ENCODE measurements at places on chromosomes 4 and X. TPM values are rescaled to one million over a fixed set of nuclear protein-coding genes. Genes with fewer than 3 reads are reported as not detected.

- DNase-seq = no peak
Observed at GRCh38 chrX:148681605-148682004, 181.2 kb downstream of the AFF2 start.

GRCh38 chr4:93730760-93731159 lies 97.8 kb upstream of the ATOH1 start:
- no peak for DNase-seq

DNA sequence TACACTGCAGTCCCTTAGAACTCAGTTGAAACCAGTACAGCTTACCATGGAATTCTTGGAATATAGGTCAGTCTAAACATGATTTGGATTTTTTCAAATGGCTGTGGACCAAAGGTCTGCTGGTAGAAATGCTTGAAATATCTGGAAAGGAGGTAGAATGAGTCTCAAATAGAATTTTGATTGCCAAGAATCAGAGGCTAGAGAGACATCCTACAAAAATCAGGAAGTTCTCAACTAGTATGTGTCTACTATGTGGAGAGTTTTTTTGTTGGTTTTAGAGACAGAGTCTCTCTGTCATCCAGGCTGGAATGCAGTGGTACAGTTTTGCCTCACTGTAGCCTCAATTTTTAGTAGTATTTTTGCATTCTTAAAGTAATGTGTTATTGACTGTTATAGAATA lies 53.6 kb downstream of the PAQR3 start:
- no peak for DNase-seq

The IL1RAPL1 gene
- not detected for total RNA-seq

- no peak for DNase-seq
Observed at GRCh38 chr4:73705056-73705432, 35.3 kb upstream of the CXCL8 start.

DNA sequence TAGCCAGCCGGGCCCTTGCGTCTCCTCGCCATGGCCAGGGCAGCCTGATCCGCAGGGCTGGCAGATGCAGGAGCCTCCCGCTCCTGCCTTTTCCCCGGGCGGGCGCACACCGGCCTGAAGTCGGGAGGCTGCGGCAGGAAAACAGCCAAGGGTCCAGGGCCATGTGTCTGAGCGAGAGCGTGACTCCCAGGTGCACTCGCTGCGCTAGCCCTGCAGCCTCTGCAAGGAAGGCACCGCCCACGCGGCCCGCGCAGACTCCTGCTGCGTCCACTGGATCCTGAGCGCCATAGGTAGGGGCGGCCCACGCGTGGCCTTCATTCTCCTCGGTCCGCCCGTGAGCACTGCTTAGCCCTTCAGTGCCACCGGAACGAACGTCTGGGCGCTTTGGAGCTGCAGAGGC lies 379.9 kb downstream of the TRAM1L1 start:
- no peak for DNase-seq

- no peak for DNase-seq
Observed at GRCh38 chr4:100875296-100876068, 357.7 kb upstream of the EMCN start.

The HELT gene
- 0.64 TPM for total RNA-seq

DNA sequence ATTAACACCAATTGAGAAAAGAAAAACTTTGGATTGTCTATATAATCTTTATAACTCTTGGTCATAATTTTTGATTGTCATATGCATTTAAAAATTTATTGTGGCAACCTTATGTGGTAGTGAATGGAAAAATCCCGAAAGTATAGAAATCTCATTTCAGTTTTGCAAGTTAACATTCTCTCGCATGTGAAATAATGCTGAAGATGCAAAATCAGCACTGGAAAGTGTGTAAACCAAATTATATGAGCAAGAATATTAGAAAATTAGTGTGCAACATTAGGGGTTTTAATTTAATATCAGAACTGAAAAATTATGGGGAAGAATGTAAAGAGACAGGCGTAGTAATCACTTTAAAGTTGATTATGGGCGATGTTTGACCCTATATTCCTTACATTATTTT lies 1472.8 kb downstream of the PCDH7 start:
- DNase-seq = no peak

- peak; percentile 17 for DNase-seq
Observed at GRCh38 chr4:86089781-86090323, 270.0 kb downstream of the MAPK10 start.

The SMARCA1 gene
- total RNA-seq = 46.9 TPM

- DNase-seq = no peak
Observed at GRCh38 chr4:24533364-24533763, 51.0 kb downstream of the DHX15 start.

The GAGE12J gene
- total RNA-seq = not detected

DNA sequence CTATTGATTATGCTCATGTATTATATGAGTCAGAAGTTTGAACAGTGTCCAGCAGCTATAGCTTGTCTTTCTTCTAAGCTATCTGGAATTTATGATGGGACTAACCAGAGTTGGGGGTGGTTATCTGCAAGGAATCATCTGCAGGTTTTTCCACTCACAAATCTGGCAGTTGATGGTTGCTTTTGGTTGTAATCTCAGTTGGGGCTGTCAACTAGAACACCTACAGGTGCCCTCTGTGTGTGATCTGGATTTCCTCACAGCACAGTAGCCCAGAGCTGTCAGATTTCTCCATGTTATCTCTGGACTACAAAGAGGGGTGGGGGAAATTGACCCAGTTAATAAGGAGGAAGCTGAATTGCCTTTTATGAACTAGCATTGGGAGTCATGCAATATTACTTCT lies 51.4 kb upstream of the MAP9 start:
- no peak for DNase-seq

DNA sequence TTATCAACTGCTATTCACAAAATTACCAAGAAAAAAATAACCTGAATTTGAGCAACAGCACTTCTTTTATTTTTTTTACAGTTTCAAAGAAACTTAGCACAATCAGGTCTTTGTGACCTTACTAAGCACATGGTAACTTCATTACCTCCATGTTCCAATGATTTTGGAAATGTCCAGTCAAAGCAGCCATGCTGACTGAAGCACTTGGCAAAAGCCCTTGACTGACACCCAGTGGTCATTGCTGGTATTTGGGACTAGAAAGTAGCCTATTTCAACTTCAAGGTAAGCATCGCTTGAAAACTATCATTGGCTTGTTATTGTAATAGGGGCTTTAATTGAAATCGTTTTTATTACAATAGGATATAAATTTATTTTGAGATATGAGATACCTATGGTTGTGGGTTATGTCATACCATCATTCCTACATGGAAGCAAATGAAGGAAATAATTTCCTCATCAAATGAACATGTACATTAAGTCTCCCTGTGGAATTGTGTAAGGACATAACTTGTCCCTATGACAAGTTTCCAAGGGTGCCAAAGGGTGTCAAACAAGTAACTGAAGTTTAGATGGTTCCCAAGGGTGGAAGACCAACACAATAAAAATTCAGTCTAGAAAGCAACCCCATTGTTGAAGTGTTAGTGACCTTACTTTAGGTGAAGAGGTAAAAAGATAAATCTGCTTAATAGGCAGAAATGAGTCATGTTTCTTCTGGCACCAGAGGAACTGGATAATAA lies 15.2 kb upstream of the ANXA10 start:
- peak; percentile 20 for DNase-seq

GRCh38 chrX:110384490-110384889 lies 25.8 kb downstream of the RTL9 start:
- DNase-seq = no peak

DNA sequence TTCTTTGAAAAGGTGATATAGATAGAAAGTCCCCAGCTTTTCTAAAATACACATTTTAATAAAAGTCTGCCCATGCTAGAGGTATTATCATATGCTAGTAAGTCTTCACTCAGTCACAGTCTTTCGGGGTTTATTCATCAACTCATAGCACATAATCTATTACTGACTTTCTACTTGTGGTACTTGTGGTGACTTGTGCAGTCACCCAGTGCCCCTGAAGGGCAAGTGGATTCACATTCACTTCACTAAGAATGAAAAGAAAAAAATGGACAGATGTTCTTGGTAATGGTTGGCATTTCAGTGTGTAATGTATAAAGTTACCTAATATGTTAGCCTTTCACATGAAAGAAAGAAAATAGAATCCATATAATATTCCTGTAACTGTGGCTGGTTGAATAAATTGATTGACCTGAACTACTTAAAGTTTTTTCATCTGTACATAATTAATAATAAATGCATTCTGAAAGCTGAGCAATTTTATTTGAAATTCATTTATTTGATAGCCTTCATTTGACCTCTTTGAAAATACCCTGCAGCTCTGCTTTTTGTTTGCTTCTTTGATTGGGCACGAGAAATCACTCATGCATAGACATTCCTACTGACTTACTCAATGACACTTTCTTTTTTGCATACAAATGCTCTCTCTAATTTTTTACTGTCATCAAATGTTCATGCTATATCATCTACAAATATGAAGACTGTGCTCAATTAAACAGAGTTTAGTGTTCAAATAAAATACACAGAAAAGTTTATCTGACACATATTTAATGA lies 39.5 kb upstream of the ZNF330 start:
- DNase-seq = no peak

DNA sequence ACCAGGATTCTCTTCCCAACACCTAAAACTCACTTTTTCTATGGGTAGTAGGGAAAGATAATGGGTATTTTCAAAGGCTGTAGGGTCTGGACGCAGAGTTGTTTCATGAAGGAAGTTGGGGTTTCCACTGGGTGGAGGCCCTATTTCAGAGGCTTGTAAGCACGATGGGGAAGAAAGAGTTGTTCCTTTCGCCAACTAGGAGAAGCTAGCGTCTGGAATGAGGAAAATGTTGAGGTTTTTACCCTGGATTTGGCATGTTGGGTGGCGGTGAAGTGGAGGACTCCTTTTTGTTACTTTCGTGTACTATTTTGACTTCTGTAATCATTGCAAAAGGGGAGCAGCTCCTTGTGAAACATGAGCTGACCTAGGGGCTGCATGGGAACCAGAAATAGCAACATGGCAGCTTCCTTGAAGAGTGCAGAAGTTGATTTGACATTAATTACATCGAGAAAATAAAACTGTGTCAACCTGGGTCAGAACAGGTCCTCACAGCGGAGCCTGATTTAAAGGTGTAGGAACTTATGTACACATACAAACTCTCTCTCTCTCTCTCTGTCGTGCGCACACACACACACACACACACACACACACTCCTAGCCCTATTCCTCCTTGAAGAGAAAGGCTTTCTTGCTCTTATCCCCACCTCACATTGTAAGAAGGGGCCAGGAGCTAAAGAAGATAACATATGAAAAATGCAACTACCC lies 19.1 kb downstream of the VSIG4 start:
- no peak for DNase-seq

- no peak for DNase-seq
Observed at GRCh38 chrX:107541244-107541643, 87.1 kb upstream of the PRPS1 start.

- DNase-seq = no peak
Observed at GRCh38 chrX:390459-390858, 3.8 kb upstream of the PPP2R3B start.

DNA sequence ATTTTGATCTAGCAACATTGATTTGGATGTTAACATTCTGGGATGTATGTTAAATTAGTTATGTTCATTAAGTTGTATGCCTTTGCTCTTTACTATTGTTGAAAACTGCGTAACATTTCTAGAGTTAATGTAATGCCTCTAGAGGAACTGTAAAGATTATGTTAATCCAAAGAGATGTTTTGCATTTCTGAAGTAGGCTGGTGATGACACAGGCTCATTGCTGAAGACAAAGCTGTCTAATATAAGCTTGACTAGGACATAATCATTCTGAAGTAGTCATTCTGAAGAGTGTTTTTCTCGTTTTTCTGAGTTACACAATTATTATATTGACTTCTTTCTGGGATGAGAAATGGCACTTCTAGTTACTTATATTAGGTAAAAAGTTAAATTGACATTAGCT lies 72.9 kb downstream of the LRP2BP start:
- no peak for DNase-seq

The PTPN13 gene
- total RNA-seq = 59.0 TPM

DNA sequence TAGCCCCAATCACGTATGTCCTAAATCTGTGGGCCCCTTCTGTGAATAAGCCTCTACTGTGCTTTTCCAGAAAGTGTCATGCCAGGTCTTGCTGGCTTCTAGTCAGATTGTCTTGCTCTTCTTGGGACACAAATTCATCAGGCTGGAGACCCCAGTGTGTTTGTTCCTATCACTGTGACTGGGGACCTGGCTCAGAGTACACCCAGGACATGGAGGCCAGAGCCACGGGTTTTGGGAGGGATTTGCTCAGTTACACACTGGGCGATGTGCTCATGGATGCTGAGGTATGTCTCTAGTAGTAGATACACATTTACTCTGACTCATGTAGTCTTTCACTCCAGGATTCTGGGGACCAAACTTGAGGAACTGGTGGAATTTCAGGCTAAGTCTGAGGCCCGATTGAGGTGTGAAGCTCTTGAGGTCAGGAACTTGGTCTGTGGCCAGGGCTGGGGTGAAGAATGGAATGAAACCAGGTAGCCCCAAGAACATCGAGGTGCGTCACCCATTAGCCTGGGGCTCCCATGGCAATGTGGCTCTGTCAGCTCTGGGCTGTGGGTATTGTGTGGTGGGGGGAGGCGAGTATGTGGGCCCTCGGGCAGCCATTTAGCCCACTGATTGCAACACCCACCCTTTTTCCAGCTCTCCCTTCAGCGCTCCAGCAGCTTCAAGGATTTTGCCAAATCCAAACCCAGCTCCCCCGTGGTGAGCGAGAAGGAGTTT lies 7.7 kb downstream of the SASH3 start:
- DNase-seq = no peak

The LDB2 gene
- total RNA-seq = 37.7 TPM

DNA sequence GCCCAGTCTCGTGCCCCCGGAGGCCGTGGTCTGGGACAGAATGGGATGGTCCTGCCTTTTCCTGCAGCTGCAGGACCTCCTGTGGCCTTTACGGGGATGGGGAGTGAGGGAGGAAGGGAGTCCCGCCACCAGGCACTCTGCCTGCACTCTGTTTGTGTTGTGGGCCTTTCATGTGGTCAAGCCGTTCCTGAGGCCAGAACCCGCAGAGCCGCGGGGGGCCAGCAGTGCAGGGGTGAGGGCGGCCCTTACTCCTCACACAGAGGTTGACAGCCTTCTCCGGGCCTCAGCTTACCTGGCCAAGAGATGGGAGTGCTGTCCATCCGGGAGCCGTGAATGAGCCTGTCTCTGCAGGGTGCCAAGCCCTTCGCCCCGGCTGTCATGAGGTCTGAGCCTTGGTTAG lies 230.7 kb downstream of the AFAP1 start:
- no peak for DNase-seq

DNA sequence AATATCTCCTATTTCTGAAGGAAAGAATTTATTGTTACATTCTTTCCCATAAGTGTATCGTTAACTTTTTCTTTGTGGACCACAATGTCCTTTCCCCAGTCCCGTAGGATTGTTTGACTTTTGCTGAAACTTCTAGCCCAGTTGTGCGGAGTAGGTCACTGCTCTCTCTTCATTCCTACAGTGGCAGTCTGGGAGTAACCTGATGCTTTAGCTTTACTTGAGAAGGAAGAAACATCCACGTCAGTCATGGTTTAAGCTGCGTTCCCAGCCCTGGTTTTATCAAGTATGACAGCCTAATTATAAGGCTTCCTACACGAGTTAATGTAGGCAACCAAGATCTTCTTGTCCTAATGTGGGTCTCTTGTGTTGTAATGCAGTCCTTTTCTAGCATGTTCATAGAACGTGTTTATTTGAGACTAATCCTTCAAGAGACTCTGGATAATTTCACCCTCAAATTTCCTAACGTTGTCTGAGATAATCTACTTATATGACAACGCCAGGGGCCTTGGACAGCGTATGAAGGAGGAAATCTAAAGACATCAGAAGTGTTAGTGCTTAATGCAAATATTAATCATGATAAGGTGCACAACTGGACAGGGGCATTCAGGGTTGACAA lies 40.8 kb upstream of the GRPR start:
- DNase-seq = no peak
